ENCODE measurements at places on chromosomes 7 and 10.

DNA sequence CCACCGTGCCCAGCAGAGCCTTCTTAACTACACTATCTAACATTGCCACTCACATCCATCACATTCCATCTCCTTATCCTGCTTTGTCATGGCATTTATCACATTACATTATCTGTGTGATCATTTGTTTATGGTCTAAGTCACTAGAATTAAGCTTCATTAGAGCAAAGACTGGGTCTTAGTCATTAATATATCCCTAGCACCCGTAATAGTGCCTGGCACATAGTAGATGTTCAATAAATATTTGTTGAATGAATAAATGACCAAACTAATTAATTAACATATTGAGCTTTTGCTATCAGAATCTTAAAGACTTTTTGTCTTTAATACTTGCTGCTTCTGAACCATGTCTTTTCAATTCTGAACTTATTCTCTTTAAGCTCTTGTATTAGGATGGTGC, 5.9 kb upstream of the COPG2 start:
- no peak for DNase-seq

GRCh38 chr10:131277278-131277677, 34.2 kb downstream of the TCERG1L start:
- no peak for DNase-seq

DNA sequence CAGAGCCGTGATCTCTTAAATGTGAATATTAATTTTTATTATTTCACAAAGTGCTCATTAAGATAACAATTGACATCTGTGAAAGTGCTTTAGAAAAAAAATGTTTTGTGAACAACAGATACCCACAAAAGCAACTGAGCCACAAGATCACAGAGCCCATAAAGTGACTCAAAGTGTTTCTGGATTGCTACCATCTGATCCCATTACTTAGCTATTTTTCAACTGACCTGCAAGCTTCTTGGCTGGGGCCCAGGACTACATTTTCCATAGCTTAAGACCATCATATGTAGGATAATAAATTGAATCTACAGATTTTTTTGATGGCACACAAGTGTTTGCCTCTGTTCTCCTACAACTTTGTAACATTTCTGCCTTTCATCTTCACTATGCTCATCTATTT, 674.4 kb downstream of the PHTF2 start:
- DNase-seq, result no peak

DNA sequence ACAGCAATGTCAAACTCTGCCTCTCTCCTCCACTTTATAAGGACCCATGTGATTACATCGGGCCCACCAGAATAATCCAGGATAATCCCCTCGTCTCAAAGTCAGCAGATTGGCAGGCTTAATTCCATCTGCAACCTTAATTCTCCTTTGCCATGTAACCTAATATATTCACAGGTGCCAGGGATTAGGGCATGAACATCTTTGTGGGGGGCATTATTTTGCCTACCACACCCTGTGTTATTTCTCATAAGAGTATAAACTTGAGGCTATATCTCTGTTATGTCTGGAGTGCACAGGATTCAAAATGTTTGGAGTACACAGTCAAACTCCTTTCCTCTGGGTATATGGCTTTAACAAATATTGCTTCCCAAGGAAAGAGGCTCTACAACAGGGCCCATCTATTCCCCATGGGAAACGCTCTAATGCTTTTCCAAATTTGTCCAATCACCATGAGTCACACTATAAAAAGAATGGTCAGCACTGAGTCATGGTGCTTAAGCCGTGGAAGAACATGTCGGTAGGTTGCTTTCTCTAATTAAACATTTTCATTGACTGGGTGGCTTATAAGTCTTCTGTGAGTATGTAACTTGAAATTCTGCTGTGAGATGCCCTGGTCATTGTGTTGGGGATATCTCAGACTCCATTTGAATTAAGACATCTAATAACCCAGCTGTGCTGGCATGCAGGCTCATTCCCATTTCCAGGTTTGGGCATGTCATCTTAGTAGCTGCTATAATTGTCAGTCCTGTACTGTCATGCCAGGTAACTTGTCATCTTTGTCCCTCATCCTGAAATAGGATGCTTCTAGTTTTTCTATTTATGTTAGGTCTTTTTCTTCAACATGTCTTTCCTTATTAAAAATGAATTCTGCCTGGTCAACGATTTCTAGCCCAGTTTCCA, 11.5 kb upstream of the AKR1B10 start:
- DNase-seq, result no peak

DNA sequence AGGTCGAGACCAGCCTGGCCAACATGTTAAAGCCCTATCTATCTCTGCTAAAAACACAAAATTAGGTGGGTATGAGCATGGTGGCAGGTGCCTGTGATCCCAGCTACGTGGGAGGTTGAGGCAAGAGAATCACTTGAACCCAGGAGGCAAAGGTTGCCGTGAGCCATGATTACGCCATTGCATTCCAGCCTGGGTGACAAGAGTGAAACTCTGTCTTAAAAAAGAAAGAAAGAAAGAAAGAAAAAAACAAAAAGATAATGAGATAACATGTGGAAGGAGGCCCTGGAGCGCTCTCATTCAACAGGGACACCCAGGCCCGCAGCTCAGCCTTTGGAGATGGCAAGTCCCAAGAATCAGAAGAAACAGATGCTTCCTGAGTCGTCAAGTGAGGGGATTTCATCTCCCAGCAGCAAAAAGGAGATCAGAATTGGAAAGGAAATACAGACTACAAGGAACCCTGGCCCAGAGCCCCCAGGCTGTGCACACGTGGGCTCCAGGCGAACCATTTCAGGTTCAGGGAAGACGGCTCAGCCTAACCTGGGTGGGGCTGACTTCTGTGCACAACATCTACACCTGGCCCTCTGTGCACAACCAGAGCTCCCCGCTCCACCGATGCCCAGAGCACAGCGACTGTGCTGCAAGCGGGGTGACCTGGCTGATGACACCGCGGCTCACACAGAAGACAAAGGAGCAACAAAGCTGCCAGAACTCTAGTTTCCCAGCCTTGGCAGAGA, 33.3 kb downstream of the GNA12 start:
- no peak for DNase-seq

DNA sequence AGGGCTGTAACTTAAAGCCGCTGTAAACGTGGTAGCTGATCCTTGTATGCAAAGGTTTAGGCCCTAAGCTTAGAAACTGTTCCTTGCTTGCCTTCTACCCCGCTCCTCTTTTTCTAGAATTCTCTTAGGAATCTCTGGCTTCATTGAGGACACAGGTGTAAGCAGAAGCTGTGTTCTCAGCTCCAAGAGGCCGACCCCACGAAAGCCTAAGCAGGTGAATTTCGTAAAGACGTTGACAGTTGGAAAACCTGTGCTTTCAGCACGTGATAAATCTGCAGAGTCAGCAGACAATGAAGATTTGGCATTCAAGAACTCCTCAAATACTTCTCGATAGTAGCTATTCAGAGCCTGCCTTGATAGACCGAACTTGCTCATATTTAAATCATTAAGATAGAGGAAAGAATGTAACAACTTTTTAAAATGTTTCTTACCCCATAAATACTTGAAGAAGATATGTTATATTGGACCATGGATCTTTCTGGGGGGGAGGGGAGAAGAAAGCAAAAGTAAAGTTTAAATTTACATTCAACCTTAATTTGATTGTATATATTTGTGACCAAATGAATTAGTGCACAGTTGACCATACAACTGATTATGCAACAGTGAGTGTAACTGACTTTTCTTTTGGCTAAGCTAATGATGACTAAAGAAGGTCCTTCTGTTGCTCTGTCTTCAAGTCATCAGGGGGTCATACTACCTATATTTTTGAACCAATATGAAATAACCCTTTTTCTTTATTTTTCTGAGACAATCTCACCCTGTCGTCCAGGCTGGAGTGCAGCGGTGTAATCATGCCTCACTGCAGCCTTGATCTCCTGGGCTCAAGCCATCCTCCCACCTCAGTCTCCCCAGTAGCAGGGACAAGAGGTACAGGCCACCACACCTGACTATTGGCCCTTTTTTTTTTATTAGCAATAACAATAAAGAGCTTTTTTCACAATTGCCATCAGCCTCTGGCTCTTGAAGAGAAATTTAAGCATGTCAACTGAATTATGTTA, 1.2 kb upstream of the GDI2 start:
- peak; percentile 5 for DNase-seq

GRCh38 chr7:21330462-21331178, 97.3 kb upstream of the SP4 start:
- DNase-seq, result no peak

- no peak for DNase-seq
Observed at GRCh38 chr10:26441491-26442214, 3.5 kb downstream of the APBB1IP start.

DNA sequence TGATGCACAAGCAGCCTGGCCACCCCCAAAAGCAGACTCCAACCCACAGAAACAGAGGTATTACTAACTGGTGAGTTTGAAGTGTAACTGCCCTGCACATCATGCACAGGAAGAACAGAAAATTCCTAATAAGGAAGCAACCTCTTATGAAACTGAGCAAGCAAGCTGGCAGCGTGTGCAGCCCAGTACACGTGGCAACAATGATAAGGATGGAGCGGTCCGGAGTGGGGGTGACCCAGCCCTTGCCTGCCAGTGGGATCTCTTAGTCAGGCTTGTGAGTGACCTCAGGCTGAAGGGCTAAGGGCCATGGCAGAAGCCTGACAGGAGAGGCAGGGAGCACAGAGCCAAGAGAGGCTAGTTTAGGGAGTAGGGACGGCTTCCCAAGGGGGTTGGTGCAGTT, 22.1 kb upstream of the AOAH start:
- no peak for DNase-seq

DNA sequence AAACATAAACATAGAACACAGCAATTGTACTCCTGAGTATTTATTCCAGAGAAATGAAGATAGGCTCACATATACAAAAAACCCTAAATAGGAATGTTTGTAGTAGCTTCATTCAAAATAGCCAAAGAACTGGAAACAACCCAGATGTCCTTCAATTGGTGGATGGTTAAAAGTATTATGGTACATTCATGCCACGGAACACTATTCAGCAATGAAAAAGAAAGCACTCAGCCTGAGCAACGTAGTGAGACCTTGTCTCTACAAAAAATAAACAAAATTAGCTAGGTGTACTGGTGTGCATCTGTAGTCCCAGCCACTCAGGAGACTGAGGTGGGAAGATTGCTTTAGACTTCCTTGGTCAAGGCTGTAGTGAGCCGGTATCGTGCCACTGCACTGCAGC, 94.4 kb downstream of the RAPGEF5 start:
- no peak for DNase-seq

DNA sequence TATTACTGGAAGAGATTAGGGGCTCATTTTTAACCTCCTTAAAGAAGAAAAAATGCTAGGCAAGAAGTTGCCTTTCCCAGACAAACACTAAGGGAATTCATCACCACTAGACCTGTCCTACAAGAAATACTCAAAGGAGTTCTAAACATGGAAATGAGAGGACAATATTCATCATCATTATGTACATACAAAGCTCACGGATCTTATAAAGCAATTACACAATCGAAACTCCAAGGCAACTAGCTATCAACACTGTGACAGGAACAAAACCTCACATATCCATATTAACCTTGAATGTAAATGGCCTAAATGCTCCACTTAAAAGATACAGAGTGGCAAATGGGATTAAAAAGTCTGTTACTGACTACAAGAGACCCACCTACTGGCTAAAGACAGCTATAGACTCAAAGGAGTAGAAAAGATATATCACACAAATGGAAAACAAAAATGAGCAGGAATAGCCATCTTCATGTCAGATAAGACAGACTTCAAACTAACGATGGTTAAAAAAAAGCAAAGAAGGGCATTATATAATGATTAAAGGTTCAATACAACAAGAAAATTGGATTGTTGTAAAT, 246.6 kb downstream of the ADRA2A start:
- DNase-seq, result no peak

DNA sequence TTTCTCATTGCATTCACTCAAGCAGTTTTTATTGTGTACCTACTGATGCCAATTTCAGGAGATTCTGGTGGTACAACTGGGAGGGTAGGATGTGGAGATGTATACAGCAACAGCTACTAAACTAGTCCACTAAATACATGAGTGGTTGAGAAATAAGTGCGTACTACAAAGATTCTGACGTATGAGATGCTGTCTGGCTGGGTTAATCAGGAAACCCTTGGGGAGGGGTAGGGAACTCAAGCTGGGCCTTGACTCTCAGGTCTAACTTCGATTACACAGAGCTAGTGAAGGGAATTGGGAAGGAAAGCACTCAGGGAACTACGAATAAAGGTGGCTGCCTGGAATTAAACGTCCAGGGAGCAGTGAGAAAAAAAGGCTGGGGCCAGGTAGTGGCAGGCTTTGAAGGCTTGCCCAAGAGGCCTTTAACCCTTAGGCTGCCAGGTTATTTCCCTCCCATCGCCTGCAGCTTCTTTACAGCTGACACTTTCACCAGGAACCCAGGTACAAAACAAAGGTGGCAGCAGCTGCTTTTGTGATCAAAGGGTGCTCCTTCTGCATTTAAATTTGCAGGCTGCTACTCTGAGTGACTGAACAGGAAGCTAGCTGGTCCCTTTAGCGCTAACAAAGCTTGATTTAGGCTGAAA, 3.2 kb downstream of the MMS19 start:
- no peak for DNase-seq

GRCh38 chr10:117455346-117455745, 80.1 kb upstream of the PDZD8 start:
- no peak for DNase-seq

GRCh38 chr7:141157138-141157765, 83.4 kb downstream of the TMEM178B start:
- no peak for DNase-seq

GRCh38 chr10:60877777-60878120, 66.2 kb downstream of the RHOBTB1 start:
- peak; percentile 27 for DNase-seq

- DNase-seq, result no peak
Observed at GRCh38 chr10:129509835-129510234, 42.8 kb downstream of the MGMT start.

- DNase-seq, result no peak
Observed at GRCh38 chr7:54690050-54690443, 69.0 kb downstream of the SEC61G start.

- no peak for DNase-seq
Observed at GRCh38 chr10:58637352-58637751, 124.7 kb downstream of the BICC1 start.

DNA sequence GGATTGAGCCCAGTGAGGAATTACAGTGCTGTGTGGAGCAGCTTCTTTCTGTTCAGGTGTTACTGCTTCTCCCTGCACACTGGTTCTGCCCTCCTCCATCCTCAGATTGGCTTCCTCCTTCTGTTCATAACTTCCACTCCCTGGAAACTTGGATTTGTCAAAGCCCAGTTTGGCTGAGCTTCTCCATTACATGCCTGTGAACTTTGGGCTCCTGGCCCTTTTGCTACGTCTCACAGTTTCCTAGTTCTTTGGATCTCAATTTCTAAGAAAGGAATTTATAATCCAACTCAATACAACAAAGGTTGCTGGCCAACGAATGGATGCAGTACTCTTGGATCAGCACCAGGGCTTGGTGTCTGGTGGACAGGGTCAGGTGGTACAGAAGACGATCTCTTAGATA, 318.1 kb downstream of the RPS24 start:
- no peak for DNase-seq

- no peak for DNase-seq
Observed at GRCh38 chr7:24891311-24891735, 88.7 kb downstream of the OSBPL3 start.

DNA sequence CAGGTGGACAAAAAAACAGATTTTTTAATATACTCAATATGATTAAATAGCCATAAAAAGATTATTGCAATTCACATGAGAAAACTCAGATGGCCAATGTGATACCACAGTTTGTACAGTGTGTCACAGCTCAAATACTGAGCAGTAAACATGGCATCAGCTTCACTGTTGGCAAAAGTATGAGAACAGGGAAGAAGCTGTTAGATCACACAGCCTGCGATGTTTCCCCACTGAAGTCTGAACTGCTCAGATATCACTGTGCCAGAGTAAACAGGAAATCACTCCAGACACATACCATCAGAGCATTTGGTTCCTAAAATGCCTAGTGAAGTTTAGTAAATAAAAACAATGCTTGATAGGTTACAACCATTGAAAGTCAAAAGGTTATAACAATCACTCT, 347.8 kb downstream of the ETV1 start:
- no peak for DNase-seq

Data from head of caudate nucleus (tissue), 42 donors.